HuH-7.5 (cell line): ENCODE measurements at places on chromosomes 1 and 21.

- no peak for DNase-seq
These were observed 276.2 kb upstream of the DUSP10 start for GRCh38 chr1:222018041-222018440.

- no peak for DNase-seq
These were observed 48.3 kb upstream of the NCAM2 start for GRCh38 chr21:20949884-20950283.

- DNase-seq, result no peak
These were observed 671 bp upstream of the PYGO2 start for GRCh38 chr1:154962156-154962749.

DNA sequence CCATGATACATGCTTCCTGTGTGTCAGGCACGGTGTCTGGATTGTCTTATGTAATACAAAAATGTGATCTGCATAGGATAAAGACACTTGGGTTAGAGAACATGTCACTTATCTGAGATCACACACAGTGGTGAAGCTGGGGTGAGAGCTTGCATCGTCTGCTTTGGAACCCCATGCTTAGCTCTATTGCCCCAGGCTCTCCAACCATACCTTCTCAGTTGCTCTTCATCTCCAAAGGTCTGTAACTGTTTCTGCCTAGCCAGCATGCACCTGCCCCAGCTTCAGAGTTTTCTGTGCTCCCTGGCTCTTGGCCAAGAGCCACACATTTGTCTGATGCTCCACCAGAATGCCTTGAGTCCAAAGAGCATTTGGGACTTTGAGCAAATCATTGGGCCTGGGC lies 93.9 kb upstream of the COG2 start:
- DNase-seq, result no peak

DNA sequence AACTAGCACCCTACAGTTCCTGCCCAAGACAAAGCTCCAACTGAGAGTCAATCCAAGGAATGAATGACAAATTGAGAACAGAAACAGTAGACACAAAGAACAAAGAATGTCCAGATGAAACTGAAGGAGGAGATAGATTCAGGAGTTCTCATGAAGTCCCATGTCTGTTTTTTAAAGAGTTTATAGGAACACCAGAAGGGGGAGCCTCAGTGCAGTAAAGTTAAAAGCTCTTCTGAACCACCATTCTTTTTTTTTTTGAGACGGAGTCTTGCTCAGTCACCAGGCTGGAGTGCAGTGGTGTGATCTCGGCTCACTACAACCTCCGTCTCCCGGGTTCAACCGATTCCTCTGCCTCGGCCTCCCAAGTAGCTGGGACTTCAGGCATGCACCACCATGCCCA lies 323.6 kb downstream of the MRPL39 start:
- no peak for DNase-seq
